ENCODE measurements at places on chromosomes 1 and 21. TPM values are rescaled to one million over a fixed set of nuclear protein-coding genes. Genes with fewer than 3 reads are reported as not detected.

DNA sequence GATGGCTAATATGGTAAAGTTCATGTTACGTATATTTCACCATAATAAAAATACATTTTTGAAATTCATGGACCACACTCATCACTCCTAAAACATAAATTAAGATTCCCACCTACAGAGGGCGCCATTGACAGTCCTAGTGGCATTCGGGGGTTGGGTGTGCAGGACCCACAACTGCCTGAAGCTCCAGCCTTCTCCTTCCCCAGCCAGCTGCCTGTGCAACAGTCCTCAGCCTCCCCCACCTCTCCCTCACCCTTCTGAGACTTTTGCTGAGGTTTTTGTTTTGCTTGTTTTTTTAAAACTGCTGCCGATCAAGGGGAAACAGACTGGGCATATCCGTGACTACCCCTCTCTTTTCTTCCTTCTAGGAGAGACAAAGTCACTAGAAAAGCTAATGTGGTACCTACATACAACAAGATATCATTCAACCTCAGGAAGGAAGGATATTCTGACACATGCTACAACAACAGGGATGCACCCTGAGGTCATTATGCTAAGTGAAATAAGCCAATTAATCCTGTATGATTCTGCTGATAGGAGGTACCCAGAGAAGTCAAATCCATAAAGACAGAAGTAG, 9.2 kb upstream of the EVA1C start:
- peak; percentile 48 for DNase-seq
- no peak overlapping the region for H3K4me3 ChIP-seq
- H3K4me1 ChIP-seq, result peaks cover 10% of the 10 kb centered on the region
- H3K27ac ChIP-seq, result no peak overlapping the region

DNA sequence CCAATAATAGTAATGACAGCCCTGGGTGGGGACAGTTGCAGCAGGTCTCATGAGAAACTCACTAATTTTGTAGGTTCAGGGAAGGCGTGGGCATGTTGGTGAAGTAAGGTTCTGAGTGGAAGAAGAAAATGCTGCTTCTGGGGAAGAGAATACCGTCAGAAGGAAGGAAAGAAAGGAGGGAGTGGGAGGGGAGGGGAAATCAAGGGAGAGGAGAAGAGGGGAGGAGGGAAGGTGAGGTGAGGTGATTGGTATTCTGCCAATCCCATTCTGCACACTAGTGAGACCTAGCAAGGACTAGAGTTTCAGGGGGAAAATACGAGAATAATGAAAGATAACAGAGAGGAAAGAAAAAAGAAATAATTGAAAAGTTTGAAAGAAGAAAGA, 32.4 kb upstream of the MGST3 start:
- H3K4me3 ChIP-seq, result peak overlapping the region; percentile 70
- H3K36me3 ChIP-seq, result no peaks in the 10 kb centered on the region
- DNase-seq, result no peak
- no peak overlapping the region for H3K27ac ChIP-seq
- H3K4me1 ChIP-seq, result peaks cover 39% of the 10 kb centered on the region

GRCh38 chr1:7117399-7118281, 332.4 kb downstream of the CAMTA1 start:
- DNase-seq, result no peak
- no peaks in the 10 kb centered on the region for H3K36me3 ChIP-seq
- H3K4me1 ChIP-seq, result no peaks in the 10 kb centered on the region
- H3K27ac ChIP-seq, result no peak overlapping the region
- no peaks in the 10 kb centered on the region for H3K27me3 ChIP-seq
- no peak overlapping the region for H3K4me3 ChIP-seq

DNA sequence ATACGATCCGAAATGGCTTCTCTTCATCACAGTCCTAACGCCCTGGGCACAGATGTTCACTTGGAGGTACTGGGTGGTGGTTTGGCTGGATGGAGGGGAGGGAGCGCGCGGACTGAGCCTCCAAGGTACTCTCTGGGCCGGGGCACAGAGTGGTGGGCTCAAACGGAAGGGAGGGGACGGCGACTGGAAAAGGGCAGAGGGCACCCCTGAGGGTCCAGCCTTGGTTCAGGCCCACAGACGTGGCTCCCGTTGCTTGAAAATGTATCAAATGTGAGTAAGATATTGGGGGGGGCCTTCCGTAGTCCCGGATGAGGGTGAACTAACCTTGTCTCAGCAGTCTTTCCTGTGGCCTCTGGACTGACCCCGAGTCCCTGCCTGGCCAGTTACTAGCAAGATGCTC, 463 bp downstream of the IL12RB2 start:
- peaks cover 3% of the 10 kb centered on the region for H3K27me3 ChIP-seq
- no peaks in the 10 kb centered on the region for H3K36me3 ChIP-seq
- no peak for DNase-seq
- no peaks in the 10 kb centered on the region for H3K4me1 ChIP-seq

- H3K36me3 ChIP-seq, result peaks cover 27% of the 10 kb centered on the region
- no peak for DNase-seq
- H3K4me3 ChIP-seq, result no peak overlapping the region
These were observed 26.7 kb upstream of the GLIS1 start for GRCh38 chr1:53765657-53766056.

DNA sequence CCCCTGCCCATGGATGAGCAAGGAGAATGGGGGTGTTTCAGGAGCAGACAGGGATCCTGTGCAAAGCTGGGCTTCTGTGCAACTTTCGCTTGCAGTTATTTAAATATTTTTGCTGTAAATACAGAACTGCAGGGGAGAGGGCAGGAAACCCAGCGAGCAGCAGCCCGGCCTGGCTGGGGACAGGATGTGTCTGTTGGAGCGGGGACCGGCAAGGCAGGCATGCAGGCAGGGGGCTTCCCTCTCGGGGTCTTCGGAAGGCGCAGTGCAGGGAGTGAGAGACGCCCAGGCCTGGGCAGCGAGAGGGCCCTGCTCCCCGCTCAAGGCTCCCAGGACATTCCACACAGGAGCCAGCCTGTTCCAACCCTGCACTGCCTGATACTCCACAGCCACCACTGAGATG, 1.7 kb upstream of the AIRE start:
- H3K36me3 ChIP-seq, result no peaks in the 10 kb centered on the region
- no peak for DNase-seq
- peaks cover 6% of the 10 kb centered on the region for H3K27me3 ChIP-seq
- H3K4me1 ChIP-seq, result no peaks in the 10 kb centered on the region
- no peak overlapping the region for H3K27ac ChIP-seq

GRCh38 chr1:14265495-14265894, 333.0 kb upstream of the KAZN start:
- no peaks in the 10 kb centered on the region for H3K36me3 ChIP-seq
- H3K4me3 ChIP-seq, result no peak overlapping the region
- H3K4me1 ChIP-seq, result no peaks in the 10 kb centered on the region

DNA sequence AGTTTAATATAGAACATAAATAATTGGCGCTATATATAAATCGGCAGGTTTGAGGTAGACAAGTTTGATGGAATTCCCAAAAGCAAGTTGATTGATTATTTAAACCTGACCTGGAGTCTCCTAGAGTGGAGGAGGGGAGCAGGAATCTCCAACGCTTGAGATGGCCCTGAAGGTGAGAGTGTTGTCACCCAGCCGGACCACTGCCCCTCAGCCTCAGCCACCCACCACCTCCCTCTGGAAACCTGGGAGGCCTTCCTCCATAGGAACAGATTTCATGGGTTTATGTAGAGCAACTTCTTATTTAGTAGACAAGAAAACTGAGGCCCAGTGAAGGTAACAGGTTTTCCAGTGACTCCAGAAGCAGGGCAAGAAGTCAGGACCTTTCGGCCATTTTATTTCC, 389.5 kb downstream of the KIF26B start:
- H3K36me3 ChIP-seq, result no peaks in the 10 kb centered on the region
- no peak overlapping the region for H3K4me3 ChIP-seq
- DNase-seq, result no peak
- no peak overlapping the region for H3K27ac ChIP-seq

DNA sequence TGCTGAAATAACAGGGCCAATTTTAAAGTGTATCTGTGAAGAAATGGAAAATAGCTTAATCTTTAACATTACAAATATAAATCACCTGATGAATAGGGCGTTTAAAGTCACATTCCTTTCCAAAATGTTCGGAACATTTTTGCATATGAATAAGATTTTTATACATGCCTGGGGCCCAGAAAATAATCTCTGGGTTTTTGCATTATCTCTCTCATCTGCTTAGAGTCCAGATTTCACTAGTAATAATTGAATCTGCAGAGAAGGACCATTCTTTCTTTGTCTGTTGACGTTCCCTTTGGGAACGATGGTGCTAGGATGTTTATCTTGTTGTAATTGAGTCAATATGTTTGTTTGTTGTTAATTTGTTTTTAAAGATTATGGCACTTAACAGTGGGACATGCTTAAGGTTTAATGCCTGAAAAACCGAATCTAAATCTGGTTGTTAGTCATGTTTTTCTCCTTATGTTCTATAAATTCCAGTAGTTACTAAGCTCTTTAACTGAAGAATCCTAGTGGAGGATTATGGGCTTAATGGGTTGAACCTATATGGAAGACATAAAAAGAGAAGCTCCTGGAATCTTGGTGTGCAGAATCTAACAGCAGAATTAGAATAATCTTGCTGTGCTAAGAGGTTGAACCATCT, 140.6 kb downstream of the VPS13D start:
- peaks cover 22% of the 10 kb centered on the region for H3K4me1 ChIP-seq
- DNase-seq, result no peak
- H3K27ac ChIP-seq, result no peak overlapping the region

DNA sequence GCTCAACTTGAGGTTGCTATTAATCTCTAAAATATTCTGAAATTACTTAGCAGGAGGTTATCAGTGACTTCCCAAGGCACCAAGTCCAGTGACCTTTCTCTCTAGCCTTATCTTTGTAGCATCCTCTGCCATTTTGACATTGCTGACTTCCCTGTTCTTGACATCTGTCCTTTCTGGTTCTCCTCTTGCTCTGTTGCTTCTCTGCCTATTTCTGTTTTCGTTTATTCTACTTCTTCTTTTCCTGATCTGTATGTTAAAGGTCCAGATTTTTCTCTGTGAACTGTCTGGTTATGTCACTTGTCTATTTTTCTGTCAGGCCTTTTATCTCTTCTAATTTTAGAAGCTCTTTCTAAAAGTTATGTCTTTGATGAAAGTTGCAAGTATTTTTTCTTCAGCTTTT, 178.8 kb downstream of the VPS13D start:
- peaks cover 78% of the 10 kb centered on the region for H3K4me1 ChIP-seq
- peaks cover 7% of the 10 kb centered on the region for H3K36me3 ChIP-seq
- DNase-seq, result no peak
- no peak overlapping the region for H3K27ac ChIP-seq
- no peaks in the 10 kb centered on the region for H3K27me3 ChIP-seq

DNA sequence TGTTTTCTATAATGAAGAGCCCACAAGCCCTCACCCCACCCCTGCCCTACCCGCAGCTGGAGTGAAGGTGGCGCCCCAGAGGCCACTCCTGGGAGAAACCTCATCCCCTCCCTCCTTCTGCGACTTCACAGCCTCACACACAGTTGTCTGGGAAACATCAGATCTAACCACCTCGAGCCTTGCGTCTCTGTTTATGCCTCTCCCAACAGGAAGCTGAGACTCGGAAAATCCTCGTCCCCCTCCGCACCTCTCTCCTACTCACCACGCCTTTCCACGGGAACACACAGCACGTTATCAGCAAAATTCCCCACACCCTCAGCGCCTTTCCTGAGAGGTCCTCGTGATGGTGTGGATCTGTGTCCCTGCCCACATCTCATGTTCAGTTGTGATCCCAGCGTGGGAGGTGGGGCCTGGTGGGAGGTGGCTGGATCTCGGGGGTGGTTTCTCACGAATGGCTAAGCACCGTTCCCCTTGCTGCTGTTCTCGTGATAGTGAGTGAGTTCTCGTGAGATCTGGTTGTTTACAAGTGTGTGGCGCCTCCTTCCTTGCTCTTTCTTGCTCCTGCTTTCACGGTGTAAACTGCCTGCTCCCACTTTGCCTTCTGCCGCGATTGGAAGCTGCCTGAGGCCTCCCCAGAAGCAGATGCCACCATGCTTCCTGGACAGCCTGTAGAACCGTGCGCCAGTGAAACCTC, 190.6 kb downstream of the KIF26B start:
- H3K27me3 ChIP-seq, result no peaks in the 10 kb centered on the region
- DNase-seq, result no peak
- H3K27ac ChIP-seq, result no peak overlapping the region
- H3K4me3 ChIP-seq, result no peak overlapping the region
- no peaks in the 10 kb centered on the region for H3K4me1 ChIP-seq

DNA sequence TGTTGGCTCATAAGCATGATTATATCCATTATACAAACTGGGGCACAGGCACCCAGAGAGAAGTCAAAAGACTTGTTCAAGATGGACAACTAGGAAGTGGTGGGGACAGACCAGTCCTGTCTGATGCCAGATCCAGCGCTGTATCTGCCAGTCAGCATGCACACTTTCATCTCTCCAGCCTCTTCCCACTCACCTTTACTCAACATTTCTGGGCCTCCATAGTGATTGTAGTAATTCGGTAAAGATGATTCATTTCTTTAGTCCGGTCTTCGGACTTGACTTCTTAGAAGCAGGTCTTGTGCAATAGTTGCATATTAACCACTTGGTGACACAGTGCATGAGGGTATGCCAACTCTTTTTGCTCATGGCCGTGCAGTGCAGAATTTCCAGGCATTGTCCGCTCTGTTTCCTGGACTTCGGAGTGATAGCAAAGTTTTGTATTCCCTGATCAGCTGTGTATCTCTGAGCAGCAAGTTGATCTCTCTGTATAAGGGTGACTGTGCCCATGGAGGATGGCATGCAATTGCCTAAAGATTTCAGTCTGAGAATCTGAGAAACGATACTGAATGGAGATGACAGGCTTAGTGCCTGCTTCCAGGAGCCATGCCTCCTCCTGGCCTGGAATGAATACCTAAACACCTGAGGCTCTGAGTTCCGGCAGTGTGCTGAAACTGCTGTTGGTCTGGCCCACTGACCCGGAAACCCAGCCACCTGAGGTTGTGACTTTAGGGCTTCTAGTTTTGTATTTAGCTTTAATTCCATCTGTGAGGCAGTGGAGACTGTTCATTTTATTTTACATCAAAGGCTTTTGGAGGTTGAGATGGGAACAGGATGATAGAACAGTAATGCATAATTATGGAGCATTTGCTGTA, 39.0 kb downstream of the GALNT2 start:
- peak overlapping the region; percentile 82 for H3K27ac ChIP-seq
- no peaks in the 10 kb centered on the region for H3K36me3 ChIP-seq
- no peaks in the 10 kb centered on the region for H3K27me3 ChIP-seq
- H3K4me1 ChIP-seq, result peaks cover 84% of the 10 kb centered on the region
- H3K4me3 ChIP-seq, result peak overlapping the region; percentile 67

GRCh38 chr1:89632657-89633247, at the start of gene LRRC8C:
LRRC8C (plus strand) TSS chr1:89633120; CDS start chr1:89686474, 53,354 bp downstream.
- DNase-seq, result peak; percentile 8
- no peak within 1 kb of the TSS for H3K27ac ChIP-seq
- peak within 1 kb of the TSS; percentile 86 for H3K4me3 ChIP-seq
- no peaks in the 10 kb centered on the region for H3K27me3 ChIP-seq
- no peaks in the 10 kb centered on the region for H3K36me3 ChIP-seq
- peaks cover 21% of the 10 kb centered on the region for H3K4me1 ChIP-seq

The OR2L13 gene
- not detected for total RNA-seq

The CHIA gene
- total RNA-seq, result not detected

The ST6GALNAC5 gene
- not detected for total RNA-seq

The MXRA8 gene
- total RNA-seq, result 19.8 TPM

The FOXD2 gene
- 0.07 TPM for total RNA-seq

The POLR3GL gene
- 15.3 TPM for total RNA-seq

The OBSCN gene
- total RNA-seq, result 0.20 TPM

The FCRL5 gene
- not detected for total RNA-seq

Data from HepG2 (cell line).